ENCODE measurements at places on chromosomes 4 and X.

DNA sequence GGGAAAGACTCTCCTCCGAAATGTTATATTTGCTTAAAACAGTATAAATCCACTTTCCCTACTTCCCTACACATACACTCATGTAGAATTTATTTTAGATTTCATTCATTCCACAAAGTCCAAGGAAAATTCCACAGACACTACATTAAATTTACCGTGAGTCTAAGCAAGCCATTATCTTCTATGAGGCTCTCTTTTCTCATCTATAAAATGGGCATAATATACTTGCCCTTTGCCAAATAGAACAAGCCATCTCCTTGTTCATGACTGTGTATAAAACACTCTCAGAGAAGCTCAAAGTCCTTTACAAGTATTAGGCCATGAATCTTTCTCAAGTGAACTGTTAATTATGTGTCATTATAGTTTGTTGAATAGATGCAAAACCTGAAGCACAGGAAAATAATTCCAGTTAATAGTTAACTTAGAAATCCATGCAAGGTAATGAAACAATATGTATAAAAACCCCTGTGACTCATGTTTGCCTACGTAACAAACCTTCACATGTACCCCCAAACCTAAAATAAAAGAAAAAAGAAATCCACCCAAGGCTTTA is 10.7 kb downstream of the TEC start:
- DNase-seq = no peak

DNA sequence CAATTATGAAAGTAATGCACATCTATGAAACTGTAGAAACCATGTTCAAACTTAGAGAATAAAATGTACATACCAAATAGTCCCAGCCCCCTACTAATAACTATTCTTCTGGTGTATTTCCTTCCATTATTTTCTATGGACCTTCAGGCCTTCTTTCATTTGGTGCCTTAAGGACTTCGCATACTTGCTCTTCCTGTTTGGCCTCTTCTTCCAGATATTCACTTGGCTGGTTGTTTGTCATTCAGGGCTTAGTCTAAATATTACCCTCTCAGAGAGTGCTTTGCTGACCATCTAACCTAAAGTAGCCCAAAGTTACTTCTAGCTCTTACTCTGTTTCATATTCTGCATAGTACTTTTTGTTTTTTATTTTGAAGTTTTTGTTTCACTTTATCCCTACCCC is 70.3 kb upstream of the ARMCX2 start:
- no peak for DNase-seq

- no peak for DNase-seq
These were observed 734 bp upstream of the GALNT7 start for GRCh38 chr4:173167758-173168395.

DNA sequence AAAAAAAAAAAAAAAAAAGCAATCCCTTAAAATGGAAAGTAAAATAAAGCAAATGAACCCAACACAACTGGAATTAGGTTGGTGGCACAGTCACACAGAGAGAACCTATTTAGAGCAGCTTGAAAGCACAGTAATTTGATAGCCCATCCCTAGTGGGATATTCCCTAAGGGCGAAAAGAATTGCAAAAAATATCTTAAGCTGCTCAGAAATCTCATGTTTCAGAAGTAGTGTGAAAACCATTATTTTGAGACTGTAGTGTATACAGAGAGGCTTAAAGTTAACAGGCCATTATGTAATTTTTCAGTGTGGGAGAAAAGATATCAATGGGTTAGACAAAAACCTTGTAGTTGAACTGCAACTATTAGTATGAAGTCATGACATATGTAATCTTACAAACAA is 40.0 kb upstream of the DHX15 start:
- DNase-seq = no peak

DNA sequence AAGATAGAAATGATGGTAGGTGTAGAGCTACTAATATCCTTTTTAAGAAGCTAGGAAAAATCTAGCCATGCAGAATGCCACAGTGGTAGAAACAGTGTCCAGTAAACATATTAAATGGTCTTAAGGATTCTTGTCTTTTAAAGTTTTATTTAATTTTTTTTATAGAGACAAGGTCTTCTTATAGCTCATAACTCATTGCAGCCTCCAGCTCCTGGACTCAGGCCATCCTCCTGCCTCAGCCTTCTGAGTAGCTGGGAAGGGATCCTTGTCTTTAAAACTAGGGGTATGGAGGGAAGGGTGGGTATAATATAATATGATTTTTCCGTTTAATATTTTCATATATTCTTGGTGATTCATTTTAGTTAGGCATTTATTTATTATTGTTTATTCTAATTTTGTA is 3.8 kb downstream of the TMEM165 start:
- DNase-seq = no peak

DNA sequence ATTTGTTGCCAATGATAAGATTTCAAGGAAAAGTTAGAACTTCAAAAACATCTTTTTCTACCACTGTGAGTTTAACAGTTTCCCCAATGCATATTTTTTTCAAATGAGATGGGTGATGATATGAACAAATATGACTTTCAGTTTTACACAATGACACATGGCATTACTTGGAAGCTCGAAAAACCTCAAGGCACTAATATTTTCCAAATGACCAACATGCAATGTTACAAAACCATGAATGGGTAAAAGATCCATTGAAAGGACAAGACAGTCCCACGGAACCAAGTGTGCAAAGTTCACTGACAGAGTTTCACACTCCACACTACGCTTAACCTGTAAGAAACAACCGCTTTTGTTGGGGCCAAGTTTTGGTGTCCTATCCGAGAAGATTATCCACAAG is 84.5 kb downstream of the CD99L2 start:
- no peak for DNase-seq

DNA sequence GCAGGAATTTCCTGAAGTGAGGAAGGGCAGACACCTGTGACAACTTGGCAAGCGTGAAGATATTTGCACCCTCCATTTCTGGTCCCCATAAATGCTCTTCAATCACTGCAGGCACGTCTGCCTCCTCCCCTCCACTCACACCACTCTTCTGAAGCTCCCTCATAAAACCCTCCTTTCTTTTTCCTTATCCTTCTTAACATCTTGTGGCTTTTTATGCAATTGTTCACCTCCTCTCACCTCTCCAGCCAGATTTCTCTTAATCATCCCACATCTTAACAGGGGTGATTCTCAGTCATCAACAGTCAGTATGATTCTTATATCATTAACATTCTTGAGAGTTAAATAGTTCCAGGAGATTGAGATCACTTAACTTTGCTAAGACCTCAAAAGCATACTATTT is 277.4 kb downstream of the SPRY1 start:
- DNase-seq = no peak

DNA sequence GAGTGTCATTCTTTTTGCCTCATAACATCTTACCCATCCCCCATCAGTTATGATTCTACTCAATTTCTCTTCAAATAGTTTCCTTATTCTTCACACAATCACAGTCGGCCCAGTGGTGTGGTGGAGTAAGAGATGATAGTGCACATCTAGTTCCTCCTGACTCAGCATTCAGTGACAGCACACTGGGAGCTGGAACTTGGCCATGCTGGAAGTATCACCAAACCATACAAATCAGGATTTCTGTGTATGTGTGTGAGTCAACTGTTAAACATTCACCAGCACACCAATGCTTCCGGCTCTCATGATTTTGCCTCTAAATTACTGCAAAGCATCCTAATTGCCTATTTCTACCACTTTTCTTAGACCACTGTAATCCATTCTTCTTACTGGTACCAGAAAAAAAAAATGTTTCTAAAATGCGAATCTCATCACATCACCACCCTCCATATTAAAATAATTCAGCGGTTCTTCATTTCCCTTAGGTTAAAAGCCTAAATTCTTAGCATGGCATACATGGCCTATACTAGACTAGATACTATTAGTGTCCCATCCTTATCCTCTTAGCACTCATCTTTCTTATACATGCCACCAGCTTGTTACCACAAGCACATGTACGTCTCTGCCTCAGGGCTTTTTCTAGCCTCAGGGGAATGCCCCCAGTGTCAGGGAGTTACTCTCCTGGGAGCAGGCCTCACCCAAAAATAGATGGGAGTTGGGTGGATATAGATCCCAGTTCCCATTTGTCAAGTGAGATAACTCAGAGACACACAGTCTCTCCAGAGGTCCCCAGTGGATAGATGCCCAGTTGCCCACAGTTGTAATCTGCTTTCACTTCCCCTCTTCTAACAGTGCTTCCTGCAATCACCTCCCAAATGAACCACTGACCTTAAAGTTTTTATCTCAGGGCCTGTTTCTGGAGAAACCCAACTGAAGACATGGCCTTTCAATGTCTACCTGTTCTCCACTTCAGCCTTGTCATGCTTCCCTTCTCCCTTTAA is 49.2 kb upstream of the DDX53 start:
- DNase-seq = peak; percentile 57

DNA sequence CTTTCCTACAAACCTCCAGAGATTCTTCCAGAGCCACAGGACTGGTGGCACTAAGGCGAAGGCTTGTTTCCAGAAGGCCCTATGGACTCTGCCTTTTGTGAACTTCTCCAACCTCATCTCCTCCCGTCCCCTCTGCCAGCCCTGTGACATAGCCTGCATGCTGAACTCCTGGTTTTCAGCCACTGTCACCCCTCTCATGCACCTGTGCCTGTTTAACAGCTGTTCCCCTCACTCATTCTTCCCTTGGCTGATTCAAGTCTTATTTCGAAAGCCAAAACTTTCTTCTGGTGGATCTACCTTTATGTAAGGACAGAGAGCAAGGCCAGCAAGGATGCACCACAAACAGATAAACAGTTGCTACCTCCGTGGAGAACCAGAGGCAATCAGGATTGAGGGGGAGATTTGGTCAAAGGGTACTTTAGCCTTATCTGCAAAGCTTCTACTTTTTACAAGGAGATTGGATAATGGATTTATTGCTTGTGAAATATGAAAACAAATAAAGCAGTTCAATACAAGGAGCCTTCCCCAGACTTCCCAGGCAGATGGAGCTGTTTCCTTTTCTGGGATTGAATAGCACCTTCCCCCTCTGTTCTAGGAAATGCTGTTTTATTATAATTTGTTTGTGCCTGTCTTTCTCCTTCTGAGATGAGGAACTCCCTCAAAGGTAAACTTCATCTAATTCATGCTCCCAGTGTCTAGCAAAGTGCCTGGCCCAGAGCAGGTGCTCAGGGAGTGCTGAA is 5.7 kb downstream of the CITED1 start:
- no peak for DNase-seq

DNA sequence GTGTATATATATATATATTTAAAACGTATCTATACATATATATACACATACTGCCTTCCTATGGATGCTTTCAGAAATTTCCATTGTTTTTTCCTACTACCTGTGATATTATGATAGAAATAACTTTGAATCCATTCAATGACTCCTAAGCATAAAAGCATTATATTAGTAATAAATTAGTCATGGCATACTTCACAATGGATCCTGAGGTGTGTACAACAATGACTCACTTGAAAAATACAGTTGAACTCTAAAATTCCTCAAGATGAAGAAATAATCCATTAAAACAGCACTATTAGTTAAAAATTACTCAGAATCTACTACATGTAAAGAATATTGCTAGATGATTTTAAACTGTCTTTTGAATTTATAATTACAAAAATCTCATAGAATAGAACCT is 201.1 kb downstream of the STPG2 start:
- peak; percentile 34 for DNase-seq

GRCh38 chr4:3701736-3702560 is 64.2 kb upstream of the ADRA2C start:
- DNase-seq = no peak

DNA sequence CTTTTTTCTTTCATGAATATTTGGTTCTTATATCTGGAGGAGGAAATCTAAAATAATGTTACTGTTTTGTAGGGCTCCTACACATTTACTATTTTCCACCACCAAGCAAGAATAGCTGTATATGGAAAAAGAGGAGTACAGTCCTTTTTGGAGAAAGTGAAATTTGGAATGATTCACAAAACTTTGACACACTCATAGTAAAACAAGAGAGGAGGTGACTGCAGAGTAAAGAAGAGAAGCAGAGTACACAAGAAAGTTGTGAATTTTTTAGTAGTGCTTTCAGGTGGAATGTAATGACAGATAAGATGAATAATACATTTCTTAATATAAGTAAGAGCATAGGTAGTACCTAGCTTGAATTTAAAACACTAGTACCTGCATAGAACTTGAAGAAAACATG is 41.3 kb upstream of the UGT2B4 start:
- DNase-seq = no peak

DNA sequence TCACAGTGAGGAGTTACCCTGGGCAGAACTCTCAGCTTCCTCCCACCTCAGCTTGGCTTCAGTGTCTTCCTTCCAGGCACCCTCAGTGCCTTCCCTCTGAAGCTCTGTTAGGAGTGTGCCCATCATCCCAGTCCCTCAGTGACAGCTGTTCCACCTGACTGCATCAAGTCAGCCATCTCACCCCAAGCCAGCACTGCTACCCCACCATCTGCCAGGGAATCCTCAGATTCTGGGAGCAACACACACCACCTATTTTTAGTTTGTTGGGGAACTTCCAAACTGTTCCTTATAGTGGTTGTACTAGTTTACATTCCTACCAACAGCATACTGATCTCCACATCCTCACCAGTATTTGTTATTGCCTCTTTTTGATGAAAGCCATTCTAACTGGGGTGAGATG is 182.9 kb downstream of the RELL1 start:
- no peak for DNase-seq

DNA sequence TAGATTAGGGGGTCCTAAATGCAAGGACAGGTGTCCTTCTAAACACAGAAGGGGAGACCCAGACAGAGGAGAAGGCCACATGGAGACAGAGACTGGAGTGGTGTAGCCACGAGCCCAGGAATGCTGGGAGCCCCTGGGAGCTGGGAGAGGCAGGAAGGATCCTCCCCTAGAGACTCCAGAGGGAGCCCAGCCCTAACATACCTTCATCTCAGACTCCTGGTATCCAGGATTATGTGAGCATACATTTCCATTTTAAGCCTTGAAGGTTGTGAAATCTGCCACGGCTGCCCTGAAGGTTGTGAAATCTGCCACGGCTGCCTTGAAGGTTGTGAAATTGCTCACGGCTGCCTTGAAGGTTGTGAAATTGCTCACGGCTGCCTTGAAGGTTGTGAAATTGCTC is 148.4 kb downstream of the ASMT start:
- DNase-seq = no peak

DNA sequence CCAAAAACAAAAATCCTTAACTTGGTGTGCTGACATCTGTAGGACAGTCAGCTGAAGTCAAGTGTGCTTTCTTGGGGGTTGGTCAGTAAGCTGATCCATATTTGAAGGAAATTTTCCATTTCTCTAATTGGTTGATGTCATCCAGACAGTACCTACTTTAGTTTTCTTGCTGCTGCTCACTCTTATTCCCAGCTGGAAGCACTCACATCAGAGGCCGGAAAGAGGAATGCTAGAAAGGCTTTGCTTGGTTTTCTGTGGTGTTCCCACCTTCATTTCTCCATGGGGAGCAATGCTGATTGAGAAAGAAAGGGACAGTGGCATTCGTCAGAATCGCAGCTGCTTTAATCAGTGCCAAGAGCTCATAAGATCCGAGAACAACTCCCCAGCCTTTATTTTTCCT is 227.0 kb downstream of the C4orf33 start:
- DNase-seq = no peak

- no peak for DNase-seq
These were observed 55.9 kb downstream of the TMEM156 start for GRCh38 chr4:38976308-38976707.
